Activated CD8-positive, alpha-beta memory T cell treated with anti-CD3 and anti-CD28 coated beads for 1 hour (primary cell): ENCODE measurements at places on chromosomes 1 and 21.

DNA sequence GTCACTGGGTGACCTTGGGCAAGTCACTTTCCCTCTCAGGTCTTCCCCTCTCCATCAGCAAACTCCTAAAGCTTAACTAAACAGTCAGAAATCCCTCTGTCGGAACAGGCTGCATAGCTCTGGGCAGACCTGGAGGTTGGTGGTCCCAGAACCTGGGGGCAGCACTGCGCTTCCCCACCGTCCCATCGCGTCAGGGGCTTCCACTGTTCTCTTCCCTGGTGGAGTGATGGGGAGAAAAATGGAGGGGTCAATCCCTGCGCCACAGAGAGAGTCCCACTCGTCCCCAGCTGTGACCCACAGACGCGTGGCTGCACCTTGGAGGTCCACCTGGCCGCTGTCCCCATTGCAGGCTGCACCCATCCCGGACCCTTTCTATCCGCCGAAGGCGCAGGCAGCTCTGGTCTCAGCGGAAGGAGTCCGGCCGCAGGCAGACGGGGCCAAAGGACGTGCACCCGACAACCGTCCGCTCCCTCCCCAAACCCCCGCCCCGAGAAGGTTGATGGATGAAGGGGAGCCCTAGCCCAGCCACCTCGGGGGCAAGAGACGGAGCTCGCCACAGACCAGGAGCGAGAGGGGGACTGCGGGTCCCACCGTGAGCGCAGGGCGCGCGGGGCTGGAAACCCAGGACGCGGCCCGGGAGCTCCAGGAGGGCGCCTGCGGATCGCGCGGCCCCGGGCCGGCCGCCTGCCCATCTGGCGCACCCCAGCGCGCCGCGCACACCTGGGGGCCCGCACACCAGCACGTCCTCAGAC lies 588 bp upstream of the WNT3A start:
- no peak for DNase-seq

GRCh38 chr1:245365095-245366020 lies 210.6 kb downstream of the KIF26B start:
- no peak for DNase-seq

DNA sequence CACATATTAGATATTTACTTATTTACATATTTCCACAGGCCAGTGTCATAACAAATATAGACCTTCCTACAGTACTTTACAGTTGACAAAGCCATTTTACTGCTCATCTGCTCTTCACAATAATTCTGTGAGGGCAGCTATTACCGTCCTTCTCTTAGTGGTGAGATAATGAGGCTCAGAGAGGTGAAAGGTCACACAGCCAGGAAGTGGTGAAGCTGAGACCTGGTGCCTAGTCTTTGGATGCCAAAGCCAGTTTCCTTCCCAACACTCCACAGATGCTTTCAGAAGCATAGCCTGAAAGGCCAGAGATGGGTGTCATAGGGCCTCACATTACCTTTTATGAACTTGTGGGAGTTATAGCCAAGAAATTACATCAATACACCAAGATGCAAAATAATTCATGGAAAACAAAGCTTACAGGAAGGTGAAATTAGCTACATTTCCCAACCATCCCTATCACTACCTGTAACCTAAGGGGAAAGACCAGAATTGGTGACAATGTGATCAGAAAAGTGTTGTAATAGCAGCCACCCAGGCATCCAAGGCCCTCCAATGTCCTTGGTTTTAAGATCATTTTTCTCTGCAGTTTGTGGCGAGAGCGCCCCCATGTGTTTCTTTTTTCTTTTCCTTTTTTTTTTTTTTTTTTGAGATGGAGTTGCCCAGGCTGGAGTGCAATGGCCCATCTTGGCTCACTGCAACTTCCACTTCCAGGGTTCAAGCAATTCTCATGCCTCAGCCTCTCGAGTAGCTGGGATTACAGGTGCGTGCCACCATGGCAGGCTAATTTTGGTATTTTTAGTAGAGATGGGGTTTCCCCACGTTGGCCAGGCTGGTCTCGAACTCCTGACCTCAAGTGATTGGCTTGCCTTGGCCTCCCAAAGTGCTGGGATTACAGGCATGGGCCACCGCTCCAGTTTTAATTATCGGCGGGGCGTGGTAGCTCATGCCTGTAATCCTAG lies 26.5 kb upstream of the RPL11 start:
- no peak for DNase-seq

DNA sequence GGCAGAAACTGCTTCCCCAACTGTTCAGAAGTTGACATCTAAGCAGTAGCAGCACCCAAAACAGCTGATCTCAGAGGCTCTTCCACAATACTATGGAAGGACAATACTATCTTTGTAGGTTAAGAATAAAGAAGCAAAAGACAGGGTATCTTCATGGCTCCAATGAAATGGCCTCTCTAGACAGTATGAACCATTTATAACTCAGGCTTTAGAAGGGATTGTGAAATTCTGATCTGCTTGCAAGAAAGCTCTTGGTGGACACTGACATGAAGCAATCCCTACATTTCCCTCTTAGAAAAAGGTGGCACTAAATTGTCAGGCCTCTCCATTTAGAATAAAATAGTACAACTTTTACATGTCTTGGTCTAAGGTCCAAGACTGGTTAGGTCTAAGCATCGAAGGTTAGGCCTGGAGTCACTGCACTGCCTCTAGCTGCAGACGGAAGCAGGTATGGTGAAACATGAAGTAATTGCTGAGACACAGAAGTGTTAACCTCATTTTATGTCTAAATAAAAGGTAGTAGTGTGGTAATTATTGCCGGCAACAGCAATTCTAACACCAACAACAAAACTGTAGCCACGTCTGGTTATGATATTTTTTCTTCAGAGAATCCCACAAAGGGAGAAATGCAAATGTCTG lies 50.6 kb upstream of the HP1BP3 start:
- DNase-seq, result no peak

DNA sequence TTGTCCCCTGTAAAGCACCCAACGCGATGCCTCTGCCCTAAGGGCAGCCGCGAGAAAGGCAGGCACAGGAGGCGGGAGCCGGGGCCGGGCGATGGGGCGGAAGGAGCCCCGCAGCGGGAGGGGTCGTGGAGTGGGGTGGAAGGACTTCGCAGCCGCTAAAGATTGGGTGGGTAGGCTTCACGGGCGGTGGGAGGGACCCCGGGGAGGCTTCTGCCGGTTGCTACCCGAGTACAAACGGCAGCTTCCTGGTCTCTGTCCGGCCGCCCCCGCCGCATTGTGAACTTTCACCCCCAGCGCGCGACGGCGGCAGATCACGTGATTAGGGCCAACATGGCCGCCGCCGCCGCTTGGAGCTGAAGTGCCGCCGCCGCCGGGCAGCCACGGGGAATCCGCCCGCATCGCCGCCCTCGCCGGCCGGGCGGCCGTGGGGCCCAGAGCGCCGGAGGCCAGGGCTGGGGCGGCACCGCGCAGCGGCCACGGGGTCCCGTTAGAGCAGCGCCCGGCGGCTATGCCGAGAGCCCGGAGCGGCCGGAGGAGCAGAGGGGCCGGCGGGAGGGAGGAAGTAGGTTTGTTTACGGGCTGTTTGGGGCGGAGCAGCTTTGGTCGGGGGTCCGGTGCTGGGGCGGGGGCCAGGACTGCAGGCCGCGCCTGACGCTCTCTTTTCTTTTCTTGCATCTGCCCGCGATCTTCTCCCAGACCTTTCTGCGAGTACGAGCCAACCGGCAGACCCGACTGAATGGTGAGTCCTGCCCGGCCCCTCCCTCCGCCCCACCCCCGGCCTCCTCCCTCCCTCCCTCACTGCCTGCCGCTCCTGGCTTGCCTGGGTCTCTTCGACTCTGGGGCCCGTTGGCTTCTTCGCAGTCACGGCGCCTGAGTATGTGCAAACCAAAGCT lies 42.4 kb downstream of the TMEM53 start:
- DNase-seq, result peak; percentile 69

GRCh38 chr1:38062361-38063288 lies 16.0 kb upstream of the POU3F1 start:
- DNase-seq, result no peak

DNA sequence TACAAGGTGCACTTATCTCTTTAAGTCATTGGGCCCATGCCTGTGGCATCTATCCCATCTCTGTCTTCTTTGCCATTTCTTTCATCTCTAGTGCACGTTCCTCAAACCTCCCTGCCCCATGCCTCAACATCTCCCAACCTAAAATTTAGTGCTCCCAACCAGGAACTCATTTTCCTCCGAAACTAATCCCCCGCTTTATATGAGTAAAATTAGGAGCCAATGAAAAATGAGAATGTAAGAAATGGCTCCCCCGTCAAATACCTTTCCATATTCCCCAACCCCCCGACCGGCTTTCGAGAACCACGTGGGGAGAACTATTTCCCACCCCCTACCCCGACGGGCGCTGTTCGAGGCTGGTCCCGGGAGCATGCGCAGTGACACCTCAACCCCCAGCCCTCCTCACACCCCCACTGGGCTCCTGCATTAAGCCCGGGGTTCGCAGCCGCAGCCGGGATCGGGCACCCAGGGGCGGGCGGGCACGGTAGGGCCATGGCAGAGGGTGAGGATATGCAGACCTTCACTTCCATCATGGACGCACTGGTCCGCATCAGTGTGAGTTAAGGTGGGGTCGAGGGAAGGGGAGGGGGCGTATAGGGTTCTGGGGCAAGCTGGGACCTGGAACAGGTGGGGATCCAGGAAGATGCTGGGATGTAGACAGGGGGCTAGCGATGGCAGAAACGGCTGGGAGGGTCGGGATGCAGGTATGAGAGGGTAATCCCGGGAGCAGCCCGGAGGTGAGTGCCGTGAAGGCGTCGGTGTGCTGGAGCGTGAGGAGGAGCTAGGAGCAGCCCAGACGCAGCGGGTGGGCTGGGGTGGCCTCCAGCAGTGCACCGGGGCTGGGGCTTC lies at the start of gene TRIM46:
Gene TRIM46, plus strand, starts transcription at position 372 of the 846 bp plus-strand sequence. Its CDS starts 118 bp downstream, at position 490.
- no peak for DNase-seq

GRCh38 chr1:185528084-185528676 lies 206.0 kb upstream of the HMCN1 start:
- no peak for DNase-seq

DNA sequence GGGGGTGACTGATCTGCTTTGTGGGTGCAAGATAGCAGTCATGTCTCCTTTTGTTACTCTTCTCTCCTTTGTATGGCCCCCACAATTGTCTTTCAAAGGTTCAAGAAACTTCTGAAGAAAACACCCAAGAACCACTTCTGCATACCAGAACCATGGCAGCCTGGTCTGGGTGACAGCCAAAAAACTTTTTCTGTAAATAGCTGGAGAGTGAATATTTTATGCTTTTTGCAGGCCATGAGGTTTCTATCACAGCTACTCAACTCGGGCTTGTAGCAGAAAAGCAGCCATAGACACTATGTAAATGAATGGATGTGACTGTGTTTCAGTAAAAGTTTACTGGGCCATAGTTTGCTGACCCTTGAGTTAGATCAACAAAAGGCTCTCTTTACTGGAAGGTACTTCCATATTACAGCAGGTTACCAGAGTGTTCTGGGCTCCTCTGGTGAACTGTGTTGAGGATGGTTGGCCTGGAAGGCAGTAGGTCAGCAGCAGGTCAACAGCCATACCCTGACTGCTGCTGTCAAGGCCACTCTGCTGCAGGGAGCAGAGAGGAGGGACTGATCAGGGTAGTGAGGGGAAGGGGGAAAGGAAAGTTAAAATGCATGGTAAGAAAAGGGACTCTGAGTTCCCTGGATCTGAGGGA lies 116.4 kb downstream of the GDAP2 start:
- DNase-seq, result no peak

DNA sequence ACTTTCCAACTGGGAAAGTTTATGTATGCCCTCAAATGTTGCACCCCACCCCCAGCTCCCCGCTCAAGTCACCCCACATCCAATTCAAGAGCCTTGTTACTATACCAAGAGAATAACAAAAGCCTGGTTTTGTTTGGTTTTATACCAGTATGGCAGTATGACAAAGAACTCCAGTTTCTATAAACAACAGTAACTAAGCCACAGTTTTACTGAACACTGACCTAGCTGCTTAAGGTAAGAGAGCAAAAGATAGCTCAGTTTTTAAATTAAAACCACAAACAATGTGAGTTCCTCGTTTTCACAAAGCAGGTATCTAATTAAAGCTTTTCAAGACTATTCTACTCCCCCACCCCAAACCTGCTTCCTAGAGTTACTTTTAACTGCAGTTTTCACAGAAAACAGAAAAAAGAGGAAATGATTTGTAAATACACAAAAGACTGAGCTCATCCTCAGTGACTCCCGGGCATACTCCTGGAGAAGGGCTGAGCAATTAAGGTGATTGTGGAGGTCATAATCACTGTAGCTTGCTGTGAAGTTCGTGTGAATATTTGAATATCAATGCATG lies 59.3 kb upstream of the LHX8 start:
- DNase-seq, result no peak

- DNase-seq, result no peak
Observed at GRCh38 chr1:234698686-234699085, 88.7 kb upstream of the IRF2BP2 start.

DNA sequence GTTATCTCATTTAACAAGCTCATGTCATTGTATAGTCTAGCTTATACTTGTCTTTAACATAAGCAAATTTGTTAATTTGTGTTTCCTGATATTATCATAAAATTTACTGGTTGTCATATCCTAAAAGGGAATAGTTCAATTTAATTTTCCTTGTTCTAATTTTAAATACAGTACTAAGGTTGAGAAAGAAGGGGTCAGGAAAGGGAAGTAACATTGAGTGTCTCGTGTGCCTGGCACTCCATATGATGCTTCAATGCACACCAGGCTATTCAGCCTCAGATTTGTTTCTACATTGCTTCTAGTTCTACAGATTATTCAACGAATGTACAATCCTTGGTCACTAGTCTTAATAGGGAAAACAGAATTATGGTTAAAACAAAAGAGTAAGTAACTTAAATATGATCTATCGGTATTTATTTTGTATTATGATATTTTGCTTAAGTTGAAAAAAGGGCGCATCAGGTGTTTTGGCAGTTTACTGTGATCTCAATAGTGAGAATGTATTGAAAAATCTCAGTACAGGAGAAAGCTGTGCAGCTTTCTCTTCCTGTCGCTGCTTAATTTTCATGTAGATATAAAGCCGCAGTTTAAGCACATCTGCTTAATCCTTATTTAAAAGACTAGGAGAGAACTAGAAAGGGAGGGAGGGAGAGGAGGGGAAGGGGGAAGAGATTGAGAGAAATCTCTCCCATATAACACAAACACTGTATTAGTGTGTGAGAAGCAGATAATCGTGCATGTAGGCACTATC lies 13.0 kb downstream of the PTPRC start:
- DNase-seq, result no peak

GRCh38 chr1:200042552-200043335 lies 15.2 kb downstream of the NR5A2 start:
- no peak for DNase-seq

GRCh38 chr1:18575620-18576019 lies 55.0 kb upstream of the PAX7 start:
- no peak for DNase-seq

DNA sequence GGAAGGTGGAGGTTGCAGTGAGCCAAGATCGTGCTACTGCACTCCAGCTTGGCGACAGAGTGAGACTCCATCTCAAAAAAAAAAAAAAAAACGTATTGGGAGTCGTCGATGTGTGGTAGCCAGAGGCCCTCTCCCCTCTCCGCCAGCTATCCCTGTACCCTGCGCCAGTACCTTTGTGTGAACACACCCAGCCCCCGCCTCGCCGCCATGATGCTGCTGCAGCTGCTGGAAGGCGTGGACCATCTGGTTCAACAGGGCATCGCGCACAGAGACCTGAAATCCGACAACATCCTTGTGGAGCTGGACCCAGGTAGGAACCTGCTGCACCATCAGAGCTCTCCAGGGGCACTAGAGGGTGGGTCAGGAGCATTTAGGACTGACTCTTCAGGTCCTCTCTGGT lies 12.2 kb downstream of the PINK1 start:
- no peak for DNase-seq

- no peak for DNase-seq
Observed at GRCh38 chr21:46161633-46162592, 6.5 kb upstream of the FTCD start.

- no peak for DNase-seq
Observed at GRCh38 chr1:228854907-228855306, 119.6 kb downstream of the RHOU start.

GRCh38 chr1:30710407-30710806 lies 13.0 kb downstream of the MATN1 start:
- DNase-seq, result no peak
